Activated CD4-positive, CD25-positive, alpha-beta regulatory T cell treated with anti-CD3 and anti-CD28 coated beads, Interleukin-2, amount 50 U/mL, for 16 hours (primary cell): ENCODE measurements at places on chromosomes 2 and 18.

DNA sequence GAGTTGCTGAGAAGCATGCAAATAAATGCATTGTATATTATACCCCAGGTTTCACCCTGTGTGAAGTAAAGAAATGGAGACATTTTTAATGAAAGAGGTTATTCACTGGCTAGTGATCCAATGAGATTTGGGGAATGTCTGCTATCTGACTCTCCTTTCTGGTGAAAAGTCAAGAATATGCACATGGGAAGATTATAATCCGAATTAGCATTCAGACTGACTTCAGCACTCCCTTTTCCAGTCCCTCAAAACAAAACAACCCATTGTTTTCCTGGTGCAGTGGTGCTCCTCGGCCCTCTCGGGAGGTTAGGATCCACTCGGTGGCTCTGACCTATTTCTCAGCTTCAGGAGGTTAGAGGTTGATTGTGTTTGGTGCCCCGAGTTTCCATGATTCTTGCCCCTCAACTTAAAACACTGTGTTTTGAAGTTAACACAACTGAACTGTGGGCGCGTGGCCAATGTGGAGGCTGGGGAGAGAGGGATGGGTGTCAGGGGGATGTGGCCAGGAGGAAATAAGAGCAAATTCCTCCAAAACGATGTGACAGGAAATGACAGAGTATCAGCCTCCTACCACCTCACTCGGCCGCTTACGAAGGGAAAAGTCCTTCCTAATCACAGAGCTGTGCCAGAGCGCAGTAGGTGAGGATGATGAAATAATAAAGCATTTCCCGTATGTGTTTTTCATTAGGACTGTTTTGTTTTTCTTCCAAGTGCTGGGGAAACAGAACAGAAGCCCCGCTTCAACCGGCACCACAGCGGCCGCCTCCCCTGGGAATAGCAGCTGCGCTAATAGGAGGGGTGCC lies 440.1 kb downstream of the MTX2 start:
- no peak for DNase-seq

DNA sequence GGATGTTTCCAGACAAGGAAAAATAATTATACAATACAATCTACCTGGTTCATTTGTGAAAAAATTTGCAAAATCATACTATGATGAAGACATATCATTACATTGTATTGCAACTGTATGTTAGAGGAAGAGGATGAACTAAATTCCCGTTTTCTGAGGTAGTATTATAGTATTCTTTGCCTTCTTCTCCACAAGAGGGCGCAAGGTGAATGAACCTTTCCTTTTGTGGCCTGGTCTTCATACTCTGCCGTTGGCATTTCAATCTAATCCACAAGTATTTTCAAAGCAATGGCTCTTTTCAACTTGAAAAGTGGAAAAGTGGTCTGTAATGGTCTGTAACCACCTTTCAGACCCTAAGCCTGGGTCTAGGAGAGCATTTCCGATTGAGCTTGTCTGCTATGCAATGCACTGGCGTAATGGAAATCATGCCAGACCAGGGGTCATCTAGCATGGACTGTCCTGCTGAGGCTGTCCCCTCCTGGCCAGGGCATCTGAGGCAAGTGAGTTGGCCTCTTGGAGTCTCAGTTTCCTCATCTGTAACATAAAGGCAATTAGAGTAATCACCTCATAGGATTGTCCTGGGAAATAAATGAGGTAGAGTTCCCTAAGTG lies 30.8 kb upstream of the ZNF396 start:
- peak; percentile 21 for DNase-seq

DNA sequence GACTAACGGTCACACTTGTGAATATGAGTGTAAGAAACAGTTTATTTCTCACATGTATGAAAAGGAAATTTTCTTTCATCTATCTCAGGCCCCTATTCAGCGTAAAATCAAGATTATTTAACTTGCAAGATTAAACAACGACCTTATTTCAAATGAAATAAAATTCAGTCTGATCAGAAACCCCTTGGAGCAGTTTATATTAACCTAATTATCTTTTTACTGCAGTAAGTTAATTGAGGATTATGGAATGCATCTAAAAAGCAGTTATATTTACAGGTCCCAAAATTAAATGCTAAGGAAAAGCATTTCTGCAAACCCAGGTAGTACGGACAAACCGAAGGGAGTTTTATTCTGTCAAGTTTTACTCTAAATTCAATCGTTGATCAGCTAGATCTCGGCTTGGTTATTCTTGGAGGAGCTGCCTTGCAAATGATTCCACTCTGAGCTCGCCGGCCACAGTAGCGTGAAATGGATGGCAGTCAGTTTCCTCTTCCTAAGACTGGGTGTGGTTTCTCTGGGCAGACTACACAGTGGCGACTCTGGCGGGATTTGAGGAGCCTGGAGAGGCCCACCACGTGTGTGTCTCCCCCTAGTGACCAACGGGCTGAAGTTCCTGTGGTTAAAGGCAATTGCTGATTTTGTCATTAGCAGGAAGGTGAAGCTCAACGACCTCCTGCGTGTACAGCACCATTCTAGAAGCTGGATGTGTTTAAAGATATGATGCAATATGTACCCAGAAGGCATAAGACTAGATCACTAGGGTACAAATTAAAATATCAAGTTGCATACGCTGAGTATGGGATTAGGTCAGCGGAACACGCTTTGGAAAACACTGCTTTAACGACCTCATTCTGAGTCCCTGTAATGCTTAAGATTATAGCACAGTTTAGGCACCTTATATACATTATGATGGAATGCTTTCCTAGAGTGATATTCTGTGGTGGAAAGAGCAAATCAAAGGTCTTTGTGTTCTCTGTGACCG lies 36.4 kb downstream of the PRKRA start:
- DNase-seq, result peak; percentile 64

GRCh38 chr2:181468811-181469210 lies 11.6 kb downstream of the ITGA4 start:
- DNase-seq, result no peak

DNA sequence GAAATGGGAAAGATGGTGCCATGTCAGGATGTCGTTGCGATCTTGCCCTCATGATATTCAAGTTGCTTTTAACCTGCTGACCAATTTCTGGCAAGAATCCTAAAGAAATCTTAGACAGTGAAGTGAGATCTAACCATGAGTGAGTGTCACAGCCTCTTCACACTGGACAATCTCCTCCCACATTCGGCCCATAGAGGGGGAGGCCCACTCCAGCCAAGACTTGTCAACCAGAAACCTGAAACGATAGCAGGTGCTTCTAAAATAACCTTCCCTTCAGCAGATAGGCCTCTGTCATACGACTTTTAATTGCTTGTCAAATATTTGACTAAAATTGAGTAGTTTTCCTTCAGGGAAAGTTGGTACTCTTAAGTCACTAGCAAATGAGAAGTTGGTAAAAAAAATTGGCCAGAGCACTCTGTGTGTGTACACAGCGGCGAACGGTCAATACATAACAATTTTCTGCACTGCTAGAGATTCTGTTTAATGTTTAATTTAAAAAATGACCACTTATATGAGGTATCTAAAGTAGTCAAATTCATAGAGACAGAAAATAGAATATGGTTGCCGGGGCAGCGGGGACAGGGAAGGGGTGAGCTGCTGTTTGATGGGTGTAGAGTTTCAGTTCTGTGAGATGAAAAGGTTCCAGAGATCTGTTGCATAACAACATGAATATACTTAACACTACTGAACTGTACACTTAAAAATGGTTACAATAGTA lies 110.2 kb downstream of the VAPA start:
- no peak for DNase-seq

DNA sequence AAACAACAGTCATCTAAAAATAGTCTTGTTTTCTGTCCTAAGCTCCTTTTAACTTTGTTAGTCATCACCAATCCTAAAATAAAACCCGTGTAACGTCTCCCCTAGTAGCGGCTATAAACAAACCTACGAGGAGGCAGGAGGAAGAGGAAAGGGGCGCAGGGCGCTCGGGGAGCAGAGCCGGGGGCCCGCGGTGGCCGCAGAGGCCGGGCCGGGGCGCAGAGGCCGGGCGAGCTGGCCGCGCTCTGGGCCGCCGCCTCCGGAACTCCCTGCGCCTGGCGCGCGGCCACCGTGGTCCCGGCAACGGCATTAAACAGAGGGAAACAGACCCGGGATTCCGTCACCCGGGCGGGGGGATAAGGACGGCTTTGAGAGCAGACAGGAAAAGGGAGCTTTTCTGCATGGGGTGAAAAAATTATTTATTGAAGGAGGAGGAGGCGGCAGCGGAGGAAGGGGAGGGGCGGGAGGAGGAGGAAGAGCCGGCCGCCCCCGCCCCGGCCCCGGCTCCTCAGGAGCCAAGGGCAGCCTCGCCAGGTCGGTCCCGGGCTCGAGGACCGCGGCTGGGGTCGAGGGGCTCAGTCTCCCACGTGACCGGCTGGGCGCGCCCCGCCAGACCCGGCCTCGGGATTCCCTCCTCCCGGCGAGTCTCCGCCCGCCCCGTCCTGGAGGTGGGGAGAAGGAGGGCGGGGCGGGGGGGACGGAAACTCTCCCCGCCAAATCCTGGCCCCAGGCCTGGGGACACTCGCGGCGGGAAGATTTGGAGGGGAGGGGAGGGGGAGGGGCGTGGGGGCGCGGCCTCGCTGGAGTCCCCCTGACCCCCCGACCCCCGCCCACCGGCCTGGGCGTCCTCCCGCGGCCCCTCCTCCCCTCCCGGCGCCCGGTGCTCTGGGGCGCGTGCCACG lies 1.8 kb upstream of the NFATC1 start:
- no peak for DNase-seq

DNA sequence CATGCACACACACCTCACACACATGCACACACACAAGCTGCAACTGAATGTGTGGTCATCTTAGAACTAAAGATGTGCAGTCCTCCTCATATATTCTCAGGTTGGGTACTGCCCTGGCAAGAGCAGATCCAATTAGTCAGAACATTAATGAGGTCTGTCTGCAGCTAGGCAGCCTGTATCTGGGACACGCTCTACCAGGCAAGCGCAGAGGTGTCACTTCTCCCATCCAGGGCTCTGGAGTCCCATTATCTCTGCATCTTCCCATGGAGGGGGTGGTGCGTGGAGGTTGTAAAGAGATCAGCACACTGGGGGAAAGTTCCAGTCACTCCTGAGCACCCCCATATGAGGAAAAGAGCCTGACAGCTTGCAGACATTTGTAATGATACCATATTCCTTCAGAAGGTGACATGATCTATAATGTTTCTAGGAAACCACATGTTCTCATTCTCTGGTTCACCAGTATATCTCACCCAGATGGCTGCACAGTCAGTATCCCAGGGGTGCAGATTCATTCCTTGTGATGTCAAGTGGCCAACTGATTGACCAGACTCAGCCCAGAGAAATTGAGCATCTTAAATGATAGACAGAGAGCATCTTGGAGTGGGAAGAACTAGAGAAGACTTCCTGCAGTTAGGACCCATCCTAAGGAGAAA lies 95.4 kb downstream of the RTN4 start:
- DNase-seq, result no peak

- no peak for DNase-seq
Observed at GRCh38 chr2:109102588-109103233, 26.3 kb upstream of the SH3RF3 start.

- no peak for DNase-seq
Observed at GRCh38 chr2:72220170-72220569, 72.5 kb upstream of the CYP26B1 start.

- no peak for DNase-seq
Observed at GRCh38 chr2:25920336-25920735, 42.0 kb upstream of the ASXL2 start.

GRCh38 chr2:178891265-178891958 lies 84.2 kb upstream of the TTN start:
- DNase-seq, result peak; percentile 49

DNA sequence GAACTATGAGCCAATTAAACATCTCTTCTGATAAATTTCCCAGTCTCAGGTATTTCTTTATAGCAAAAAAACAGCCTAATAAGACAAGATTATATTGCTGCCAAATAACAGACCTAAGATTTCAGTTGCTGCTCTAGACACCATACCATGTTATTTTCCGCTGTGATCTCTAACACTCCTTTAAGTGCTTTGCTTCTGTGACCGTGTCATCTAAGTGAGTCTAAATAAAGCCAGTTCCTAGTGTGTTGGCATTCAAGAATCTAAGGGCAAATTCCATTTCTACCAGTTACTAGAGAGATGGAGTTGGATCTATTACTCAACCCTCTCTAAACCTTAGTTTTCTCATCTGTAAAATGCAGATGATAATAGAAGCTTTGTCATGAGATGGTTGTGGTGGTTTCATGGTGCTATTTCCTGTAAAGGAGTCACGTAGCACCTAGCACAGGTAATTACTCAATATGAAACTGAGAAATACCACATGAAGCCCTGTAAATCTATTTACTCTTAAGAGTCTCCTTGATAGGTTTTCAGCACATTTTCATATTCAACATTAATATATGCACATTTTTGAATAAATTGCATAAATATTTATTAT lies 40.5 kb downstream of the SPHKAP start:
- DNase-seq, result no peak

DNA sequence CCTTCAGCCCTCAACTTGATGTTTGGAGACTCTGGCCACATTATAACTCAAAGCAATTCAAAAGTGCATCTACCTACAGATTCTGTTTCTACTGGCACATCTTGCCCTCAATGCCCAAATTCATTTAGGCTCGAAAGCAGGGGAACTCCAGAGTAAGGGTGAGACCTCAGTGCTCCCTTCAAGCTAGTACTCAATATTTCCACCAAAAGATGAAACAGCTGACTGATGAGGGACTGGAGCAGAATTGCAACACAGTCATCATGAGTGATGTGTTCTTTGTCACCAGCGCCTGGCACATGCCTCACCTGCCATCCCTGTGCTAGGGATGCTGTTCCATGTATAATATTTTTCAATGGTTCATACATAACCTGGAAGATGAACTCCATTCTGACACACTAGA lies 247.3 kb downstream of the DSEL start:
- DNase-seq, result no peak

- no peak for DNase-seq
Observed at GRCh38 chr18:75211626-75211952, 992 bp downstream of the TSHZ1 start.

- no peak for DNase-seq
Observed at GRCh38 chr2:229133155-229133772, 137.8 kb downstream of the PID1 start.

GRCh38 chr2:55923091-55923981 lies at the start of gene EFEMP1:
Gene EFEMP1 (minus strand): TSS chr2:55923782. CDS start chr2:55922440, 1,342 bp downstream.
- no peak for DNase-seq

- no peak for DNase-seq
Observed at GRCh38 chr2:66679442-66679841, 244.5 kb downstream of the MEIS1 start.

DNA sequence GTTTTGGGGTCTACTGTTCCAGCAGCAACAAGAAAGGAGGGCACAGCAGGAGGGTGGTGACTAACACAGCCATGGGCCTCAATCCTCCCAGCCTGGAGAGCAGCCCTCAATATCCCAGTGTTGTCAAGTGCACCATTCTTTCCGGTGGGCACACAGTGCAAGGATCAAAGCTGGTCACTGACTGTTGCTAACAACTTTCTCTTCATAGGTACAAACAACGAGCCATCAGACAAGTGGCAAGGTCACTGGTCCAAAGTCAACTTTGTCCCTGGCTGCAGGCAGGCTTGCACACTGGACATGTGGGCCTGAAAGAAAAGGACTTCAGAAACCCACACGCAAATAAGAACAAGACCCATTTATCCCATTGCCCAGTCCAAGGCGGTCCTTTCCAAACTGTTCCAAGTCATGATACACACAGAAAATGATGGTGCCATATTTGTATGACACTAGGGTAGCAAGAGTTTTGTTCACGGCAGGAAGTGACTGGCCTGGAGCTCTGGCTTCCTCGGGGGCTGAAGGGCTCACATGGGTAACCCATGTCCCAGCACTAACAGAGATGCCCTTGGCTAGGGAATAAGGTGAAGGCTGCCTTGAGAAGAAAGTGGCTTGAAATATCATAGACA lies 57.0 kb downstream of the KCTD1 start:
- DNase-seq, result no peak
